ENCODE measurements at places on chromosomes 7 and 10.
A peak's percentile ranks its signal among the peaks of the same experiment; 100 is the strongest.

DNA sequence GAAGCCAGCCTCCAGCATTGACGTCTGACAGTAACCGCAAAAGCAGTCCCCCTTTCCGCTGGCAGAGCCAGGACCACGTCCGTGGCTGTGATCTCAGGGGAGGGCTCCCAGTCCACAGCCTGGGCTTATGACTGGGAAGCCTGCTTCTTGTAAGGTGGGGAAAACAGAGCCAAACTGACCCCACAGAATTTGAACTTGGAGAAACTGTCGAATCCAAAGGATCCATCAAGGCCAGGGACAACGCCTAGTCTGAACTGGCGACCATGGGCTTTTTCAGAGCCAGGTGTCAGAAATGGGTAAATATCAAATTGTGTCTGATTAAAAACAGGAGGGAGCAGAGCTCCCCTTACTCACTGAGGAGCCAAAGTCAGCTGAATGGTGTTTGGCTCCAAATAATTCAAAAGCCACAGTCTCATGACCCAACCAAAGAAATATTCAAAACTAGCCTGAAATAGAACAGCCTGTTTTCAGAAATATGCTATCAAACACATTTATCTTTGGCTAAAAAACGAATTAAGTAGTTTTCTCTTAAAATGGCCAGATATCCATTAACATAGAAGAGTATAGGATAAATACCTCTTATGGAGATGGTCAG lies 751.4 kb upstream of the GALNT17 start:
- DNase-seq: peak; percentile 62

GRCh38 chr10:86443069-86443468 lies 76.5 kb upstream of the GRID1 start:
- DNase-seq: no peak

GRCh38 chr10:120768227-120768626 lies 82.9 kb upstream of the WDR11 start:
- no peak for DNase-seq

GRCh38 chr7:11427686-11428273 lies 404.2 kb downstream of the THSD7A start:
- DNase-seq: peak; percentile 25

- no peak for DNase-seq
Measured at GRCh38 chr10:7686351-7687171, 16.6 kb upstream of the ITIH2 start.

DNA sequence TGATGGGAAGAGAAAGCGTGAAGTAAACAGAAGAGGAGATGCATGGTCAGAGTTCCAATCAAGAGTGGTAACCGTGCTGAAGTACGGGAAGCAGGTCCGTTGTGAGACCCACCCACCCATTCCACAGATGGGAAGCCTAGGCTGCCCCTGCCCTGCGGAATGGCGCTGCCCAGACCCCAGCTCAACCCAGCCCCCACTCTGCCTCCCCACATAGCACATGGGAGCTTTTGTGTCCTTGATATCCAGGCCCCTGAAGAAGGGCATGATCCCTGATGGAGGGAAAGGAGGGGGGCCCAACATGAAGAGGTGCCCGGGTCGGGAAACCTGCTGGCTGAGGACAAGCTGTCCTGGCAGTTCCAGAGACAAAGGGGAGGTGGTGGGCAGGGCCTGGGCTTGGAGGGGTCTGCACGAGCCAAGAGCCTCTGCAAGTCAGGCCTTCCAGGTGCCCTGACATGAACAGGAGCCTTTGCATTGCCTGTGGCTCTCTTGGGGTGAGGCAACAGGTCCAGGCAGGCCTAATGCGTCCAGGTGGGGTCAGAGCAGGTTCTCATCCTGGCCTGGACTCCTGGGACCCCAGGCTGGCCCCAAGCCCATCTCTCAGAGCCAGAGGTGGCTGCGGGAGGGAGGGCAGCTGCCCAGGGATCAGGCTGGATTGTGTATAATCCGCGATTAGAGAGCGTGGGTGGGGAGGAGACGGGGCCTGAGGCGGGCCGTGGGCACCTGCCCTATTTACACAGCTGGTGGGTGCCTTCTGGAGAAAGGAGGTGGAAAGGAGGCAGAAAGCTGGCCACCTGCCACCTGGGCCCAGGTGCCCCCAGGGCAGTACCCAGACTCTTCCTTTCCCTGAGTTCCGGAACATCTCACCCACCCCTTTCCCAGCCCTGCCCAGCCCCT lies 23.5 kb downstream of the YKT6 start:
- DNase-seq: no peak

- no peak for DNase-seq
Measured at GRCh38 chr7:149831741-149832219, 6.4 kb upstream of the ZNF862 start.

GRCh38 chr10:60821656-60822055 lies 43.4 kb downstream of the CDK1 start:
- no peak for DNase-seq

DNA sequence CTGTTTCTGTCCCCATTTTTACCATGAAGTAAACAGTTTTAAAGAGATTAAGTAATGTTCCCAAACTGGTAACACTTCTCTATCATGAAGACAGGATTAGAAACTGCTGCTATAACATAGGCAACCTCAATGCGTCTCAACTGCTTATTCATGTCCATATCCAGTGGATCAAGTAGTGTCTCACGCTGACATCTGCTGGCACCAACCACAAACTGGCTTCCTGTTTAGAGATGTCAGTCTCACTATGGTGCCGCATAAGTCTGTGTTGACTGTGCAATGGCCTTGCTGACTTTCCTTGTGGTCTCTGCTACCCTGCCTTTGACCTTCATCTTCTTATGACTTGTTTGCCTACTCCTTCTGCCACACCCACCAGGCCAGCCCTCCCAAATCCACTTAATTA lies 369.6 kb upstream of the DPP6 start:
- no peak for DNase-seq

DNA sequence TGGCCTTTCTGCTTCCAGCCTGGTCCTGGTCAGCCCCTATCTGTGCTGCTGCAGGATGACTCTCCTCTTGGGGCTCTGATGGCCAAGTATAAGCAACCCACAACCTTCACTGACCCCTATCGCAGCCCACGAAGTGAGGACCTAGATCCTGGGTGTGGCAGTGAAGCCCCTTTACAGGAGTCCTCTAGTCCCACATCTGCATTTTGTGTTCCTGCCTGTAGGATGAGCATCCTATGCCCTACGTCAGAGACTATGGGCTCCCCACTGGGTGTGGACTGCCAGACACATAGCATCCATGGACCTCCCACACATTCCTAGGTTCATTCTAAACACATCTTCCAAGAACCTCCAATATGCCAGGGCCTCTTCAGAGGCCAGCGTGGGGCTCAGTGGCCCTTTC lies 29.0 kb downstream of the ARHGAP22 start:
- DNase-seq: no peak

DNA sequence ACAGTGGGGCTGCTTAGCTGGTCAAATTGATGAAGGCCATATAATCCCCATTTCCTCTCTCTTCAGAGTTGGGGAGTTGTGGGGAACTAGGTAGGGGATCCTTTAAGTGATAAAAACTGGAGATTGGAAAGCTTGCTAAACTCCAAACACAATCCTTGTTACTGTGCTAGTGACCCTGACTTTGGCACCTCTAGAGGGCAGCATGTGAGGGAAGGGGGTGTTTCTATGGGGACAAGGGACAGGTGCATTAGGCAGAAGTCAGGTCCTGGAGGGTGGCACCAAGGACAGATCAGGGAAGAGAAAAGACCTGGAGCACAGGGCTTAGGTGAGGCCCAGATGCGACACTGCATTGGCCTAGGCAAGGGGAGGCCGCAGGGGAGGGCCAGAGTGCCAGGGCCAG lies 66.9 kb downstream of the CDHR3 start:
- no peak for DNase-seq
